Right hindlimb (tissue), 1 donor: ENCODE measurements at places on chromosomes 16 and 17.

- no peak for DNase-seq
Observed at GRCh38 chr16:80704751-80705505, 99.5 kb downstream of the CDYL2 start.

GRCh38 chr16:86073103-86073625 lies 174.2 kb downstream of the IRF8 start:
- DNase-seq: peak; percentile 5

GRCh38 chr17:44219616-44220212 lies at the start of gene UBTF:
UBTF (minus strand) TSS chr17:44219675; CDS start chr17:44218229, 1,446 bp downstream.
- DNase-seq: peak; percentile 91

GRCh38 chr16:21339941-21340340 lies 61.9 kb upstream of the CRYM start:
- DNase-seq: no peak

DNA sequence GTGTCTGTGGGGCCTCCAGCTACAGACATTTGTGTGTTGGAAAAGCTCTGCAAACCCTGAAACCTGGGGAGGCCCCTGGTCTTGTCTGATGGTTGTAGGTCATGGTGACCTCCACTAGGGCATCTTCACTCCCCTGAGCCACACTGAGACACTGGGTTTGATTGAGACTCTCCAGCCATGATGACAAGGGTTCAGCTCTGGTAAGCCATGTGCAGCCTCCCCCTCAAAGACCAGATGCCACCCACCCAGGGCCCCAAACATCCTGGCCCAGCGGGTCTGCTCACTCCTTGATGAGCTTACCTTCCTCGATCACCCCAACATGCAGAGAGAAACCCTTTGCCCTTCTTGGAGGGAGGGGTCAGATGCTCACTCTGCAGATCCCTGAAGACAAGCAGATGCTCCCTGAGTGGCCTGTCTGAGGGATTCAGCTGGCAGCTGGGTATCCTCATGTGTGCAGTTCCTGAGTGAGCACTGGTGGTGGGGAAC lies 101.6 kb downstream of the METRNL start:
- no peak for DNase-seq

DNA sequence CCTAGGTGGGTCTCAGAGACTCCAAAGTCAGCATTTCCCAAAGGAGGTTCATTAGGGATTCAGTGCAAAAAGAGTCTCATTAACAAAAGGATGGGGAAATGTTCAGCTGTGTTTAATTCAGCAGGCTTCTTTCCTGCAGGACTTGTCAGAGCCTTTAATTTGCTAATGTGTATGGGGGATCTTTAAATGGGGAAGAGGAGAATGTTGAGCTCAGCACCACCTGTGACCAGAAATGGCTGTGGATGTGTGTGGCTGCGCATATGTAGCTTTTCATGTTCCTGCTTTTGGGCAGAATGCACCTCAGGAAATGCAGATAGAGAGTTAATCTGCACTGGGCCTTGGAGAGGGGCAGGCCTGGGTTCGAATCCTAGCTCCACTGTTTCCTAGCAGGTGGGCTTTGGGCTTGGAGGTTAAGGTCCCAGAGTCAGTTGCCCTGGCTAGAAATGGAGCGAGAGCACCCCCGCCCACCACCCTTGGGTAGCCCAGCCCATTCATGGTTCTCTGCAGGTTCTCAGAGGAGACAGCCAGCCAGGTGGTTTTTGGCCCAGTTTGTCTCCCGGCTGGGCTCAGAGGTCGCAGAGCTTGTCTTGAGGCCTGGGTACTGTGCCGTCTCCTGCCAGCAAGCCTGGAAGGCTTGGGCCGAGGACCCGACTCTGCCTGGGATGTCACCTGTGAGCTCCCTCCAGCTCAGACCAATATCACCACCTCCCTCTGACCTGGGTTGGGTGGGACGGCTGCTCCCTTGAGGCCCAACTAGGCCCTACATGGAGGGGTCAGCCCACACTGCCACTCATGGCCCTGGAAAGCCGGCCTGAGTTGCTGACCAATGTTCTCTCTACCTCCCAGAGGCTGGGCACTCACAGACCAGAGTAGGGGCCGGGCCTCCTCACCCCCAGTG lies 9.3 kb downstream of the ADCY7 start:
- DNase-seq: no peak

DNA sequence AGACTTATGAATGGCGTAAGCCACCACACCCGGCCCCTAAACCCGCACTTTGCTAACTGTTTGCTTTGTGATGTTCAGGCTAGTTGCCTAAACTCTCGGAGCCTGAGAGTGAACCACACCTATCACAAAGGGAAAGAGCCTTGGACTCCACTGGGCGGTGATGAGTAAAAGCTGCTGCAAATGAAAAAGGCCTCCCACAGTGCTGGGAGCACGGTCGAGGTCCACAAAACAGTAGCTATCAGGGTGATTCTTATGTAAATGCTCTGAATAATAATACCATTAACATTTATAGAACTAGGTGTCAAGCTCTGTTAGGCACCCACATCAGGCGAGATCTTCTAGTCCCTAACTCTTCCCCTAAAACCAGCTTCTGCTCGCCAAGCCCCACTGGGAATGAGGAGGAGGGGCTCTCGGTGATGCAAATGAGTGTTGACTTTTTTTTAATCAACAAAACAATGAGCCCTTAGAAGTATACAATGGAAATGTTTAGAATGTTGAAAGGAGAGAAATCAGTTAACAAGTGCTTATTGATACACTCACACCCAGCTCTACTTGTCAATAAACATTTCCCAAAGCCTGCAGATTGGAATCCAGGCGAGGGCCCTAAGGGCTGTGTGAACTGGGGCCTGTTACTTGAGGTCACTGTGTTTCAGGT lies 19.8 kb downstream of the FBRS start:
- DNase-seq: no peak

- no peak for DNase-seq
Observed at GRCh38 chr17:73232587-73233373, 28.9 kb downstream of the CPSF4L start.

DNA sequence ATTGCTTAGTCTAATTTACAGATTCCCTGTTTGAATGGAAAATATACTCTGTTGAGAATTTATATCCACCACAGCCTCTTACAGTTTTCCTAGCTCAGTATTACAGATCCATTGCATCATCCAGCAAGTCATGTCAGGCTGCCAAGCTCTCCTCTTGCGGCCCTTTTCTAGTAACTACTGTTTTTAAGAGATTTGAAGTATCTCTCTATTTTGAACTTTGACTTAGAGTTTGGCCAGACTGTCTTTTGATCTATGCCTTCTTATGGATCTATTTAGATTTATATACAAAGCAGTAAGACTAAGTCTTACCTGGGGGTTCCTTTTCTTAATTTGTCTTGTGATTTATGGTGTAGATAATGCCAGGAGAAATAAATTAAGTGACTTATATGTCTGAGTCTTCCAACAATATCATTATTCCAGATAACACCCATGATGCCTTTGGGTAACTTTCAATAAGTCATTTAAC lies 53.1 kb upstream of the ABCC11 start:
- DNase-seq: peak; percentile 35

- DNase-seq: no peak
Observed at GRCh38 chr16:74020095-74020670, 276.4 kb upstream of the PSMD7 start.

GRCh38 chr17:30920683-30921543 lies 832 bp upstream of the ADAP2 start:
- no peak for DNase-seq

GRCh38 chr16:50501986-50502615 lies 46.1 kb upstream of the NKD1 start:
- no peak for DNase-seq

DNA sequence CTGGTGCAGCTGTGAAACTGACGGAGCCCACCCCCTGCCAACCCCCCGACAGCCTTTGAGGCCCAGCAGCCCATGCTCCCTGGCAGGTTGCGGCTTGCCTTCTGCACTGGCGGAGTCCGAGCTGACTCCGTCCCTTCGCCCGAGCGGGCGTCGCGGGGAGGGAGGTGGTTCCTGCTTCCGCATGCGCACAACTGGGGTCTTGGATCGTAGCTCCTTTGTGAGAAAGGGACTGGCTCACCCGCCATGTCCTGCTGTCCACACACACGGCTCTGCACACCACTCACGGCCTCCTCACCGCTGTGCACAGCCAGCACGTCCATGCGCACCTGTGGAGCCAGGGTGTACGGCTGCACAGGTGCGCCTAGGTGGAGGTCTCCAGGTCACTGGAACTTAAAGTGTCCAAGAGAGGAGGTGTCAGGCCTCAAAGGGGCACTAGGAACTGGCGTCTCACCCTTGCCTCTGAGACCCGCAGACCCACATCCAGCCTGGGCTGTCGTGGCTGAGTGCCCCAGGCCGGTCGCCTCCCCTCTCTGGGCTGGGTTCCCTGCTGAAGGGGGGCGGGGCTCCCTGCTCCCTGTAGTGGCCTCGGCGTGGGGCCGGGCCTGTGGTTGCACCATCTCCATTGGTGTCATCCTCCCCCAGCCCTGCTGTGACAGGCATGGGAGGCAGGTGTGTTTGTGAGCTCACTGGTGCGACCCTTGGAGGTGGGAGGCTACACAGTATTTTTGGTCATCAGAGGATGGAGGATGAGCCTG lies 45.3 kb downstream of the JPH3 start:
- DNase-seq: no peak

DNA sequence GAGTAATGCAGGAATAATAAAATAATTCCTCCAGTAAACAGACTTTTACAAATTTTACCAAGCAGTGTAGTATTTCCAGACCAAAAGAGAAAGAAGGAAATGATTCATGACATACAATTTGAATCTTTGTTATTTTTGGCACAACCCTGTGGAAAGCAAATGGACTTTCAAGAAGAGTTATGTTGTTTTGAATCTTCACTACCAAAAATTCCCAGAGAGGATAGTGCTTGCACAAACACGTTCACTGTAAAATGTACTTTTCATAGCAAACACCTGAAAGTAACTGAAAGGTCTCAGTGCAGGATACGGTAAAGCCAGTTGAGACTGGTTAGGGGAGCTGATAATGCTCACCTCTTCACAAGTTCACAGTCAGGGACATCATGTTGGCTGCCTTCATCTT lies 107.1 kb downstream of the USP22 start:
- DNase-seq: no peak

DNA sequence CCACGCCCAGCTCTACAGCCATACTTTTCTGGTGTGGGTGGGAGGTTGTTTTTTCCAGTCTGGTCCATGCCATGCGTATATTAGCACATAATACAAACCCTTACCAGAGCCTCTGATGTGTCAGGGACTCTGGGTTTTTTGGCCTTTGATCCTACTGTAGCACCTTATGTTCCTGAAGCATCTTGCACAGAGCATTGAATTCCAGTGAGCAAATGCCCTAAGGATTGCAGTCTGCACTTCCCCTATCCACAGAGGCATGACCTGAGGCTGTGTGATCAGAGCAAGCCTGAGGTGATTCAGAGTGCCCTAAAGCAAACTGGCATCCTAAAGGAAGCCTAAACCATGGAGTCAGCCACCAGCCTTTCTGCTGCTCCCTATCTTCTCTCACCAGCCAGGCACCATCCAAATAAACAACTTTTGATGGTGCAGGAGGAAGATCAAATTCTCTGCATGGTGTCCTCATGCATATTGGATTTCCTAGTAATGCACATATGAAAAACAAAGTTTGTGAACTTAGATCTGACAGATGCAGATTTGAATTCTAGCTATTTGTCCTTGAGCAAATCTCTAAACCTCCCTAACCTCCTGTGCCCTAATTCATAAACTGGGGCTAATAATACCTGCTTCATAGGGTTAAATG lies 41.2 kb upstream of the HAS3 start:
- DNase-seq: no peak

- no peak for DNase-seq
Observed at GRCh38 chr16:20847550-20847949, 41.2 kb downstream of the REXO5 start.

- no peak for DNase-seq
Observed at GRCh38 chr17:21387616-21388015, 11.5 kb downstream of the KCNJ12 start.

DNA sequence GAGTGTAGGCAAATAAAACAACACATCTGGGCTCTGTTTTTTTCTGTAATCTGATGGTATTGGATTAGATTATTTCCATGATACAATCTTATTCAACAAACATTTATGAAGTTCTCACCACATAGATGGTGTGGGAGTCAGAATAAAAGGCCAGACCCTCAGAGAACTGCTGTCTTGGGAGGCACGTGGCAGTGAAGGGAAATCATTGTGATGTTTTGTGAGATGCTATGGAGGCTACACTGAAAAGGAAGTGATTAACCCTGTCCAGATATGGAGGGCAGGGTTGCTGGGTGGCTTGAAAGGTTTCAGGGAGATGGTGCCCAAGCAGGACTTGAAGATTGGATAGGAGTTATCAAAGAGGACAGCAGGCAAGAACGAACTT lies 35.6 kb downstream of the DHRS7B start:
- no peak for DNase-seq

DNA sequence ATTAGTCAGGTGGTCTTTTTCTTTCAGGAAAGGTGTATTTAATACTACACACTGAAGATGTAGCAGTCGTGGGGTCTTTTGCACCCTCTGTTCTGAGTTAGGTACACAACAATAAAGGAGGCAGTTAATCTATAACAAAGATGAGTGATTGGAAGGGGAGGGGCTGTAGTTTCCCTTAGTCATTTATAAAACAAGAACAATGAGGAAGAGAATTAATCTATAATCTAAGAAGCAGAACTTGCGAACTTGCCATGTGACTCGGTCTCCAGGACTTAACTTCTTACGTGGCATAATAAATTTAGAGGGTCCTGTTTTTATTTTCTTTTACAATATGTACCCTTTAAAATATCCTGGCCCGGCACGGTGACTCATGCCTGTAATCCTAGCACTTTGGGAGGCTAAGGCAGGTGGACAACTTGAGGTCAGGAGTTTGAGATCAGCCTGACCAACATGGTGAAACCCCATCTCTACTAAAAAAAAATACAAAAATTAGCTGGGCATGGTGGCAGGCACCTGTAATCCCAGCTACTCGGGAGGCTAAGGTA lies 8.6 kb upstream of the APPBP2 start:
- DNase-seq: no peak

- no peak for DNase-seq
Observed at GRCh38 chr17:50871898-50872297, 5.7 kb upstream of the TOB1 start.

DNA sequence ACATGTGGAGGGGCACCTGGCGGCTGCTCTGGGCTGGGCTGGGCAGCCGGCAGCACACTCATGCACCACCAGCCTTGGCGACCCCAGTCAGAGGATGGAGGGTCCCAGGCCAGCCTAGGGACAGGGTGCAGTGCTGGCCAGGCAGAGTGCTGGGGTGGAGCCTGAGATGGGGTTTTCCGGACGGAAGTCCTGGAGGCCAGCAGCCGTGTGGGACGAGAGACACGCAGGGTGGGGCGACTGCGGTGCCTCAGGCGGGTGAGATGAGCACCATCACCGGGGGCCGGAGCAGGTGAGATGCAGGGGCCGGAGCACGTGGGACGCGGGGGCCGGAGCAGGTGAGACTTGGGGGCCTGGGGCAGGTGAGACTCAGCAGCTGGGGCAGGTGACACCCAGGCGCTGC lies 55.2 kb downstream of the LMF1 start:
- DNase-seq: no peak

- DNase-seq: no peak
Observed at GRCh38 chr16:84774810-84775209, 45.0 kb upstream of the CRISPLD2 start.
